HepG2 (cell line): ENCODE measurements at places on chromosomes 2 and 18.

- no peak overlapping the region for H3K4me3 ChIP-seq
- H3K36me3 ChIP-seq, result no peaks in the 10 kb centered on the region
- no peaks in the 10 kb centered on the region for H3K27me3 ChIP-seq
- DNase-seq, result no peak
Observed at GRCh38 chr2:228847684-228848083, 423.4 kb downstream of the PID1 start.

GRCh38 chr18:54296062-54296461 is 26.7 kb downstream of the POLI start:
- no peak overlapping the region for H3K4me3 ChIP-seq
- no peak for DNase-seq
- H3K36me3 ChIP-seq, result no peaks in the 10 kb centered on the region
- no peak overlapping the region for H3K27ac ChIP-seq

DNA sequence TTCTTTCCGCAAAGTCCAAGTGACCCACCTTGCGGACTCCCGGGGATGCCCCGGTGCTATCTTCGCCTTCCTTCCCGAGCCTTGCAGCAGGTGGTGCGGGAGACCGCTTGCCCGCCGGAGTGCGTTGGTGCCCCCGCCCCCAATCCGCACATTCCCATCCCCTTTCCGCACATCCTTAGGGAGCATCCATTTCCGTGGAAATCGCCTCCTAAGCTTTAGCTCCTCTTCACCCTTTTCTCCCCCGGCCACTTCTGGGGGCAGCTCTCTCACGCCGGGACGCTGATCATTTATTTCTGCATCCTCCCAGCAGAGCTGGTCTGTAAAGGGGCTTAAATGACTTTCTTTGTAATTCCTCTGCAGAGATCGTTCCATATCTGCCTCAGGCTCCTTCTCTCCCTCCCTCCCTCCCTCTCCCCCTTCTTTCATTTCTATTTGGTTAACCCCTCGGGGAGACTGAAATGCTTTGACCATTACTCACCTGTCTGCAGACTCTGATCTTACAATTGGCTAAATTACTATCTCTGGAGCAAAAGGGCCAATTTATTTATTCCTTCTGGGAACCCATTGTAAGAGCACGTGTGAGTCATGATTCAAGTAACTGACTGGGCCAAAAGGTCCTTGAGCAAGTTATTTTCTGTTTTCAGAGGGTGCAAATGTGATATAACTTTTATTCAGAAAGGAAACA is 1.3 kb upstream of the LYPD1 start:
- DNase-seq, result no peak
- H3K4me1 ChIP-seq, result no peaks in the 10 kb centered on the region
- H3K4me3 ChIP-seq, result no peak overlapping the region
- H3K36me3 ChIP-seq, result no peaks in the 10 kb centered on the region
- no peak overlapping the region for H3K27ac ChIP-seq

GRCh38 chr2:99340669-99341236 is 3.6 kb downstream of the EIF5B start:
- H3K36me3 ChIP-seq, result no peaks in the 10 kb centered on the region
- H3K4me3 ChIP-seq, result no peak overlapping the region
- peak overlapping the region; percentile 30 for H3K27ac ChIP-seq
- DNase-seq, result peak; percentile 23
- no peaks in the 10 kb centered on the region; the same call in 2 of the 3 replicates for H3K27me3 ChIP-seq
- peaks cover 42% of the 10 kb centered on the region for H3K4me1 ChIP-seq

DNA sequence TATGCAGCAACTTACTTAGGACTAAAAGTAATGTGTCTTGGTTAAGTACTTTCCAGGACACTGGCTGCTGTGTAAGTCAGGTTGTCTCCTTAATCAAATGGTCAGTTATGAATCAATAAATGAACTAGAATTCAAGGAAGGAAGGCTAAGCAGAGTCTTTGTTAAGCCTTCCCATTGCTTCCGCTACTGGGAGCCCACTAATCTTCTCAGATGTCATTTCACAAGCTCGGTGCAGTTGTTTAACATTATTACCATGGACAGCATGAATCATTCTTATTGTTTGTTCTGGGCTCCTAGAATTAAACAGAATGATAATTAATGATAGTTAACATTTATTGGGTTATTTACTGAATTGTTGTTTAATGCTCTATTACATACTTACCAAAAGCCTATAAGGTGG is 26.0 kb upstream of the MEIS1 start:
- no peak for DNase-seq
- H3K36me3 ChIP-seq, result no peaks in the 10 kb centered on the region
- no peaks in the 10 kb centered on the region for H3K4me1 ChIP-seq
- H3K27ac ChIP-seq, result no peak overlapping the region

- no peak overlapping the region for H3K4me3 ChIP-seq
- peaks cover 6% of the 10 kb centered on the region; the same call in 1 of the 2 replicates for H3K27me3 ChIP-seq
- no peak overlapping the region for H3K27ac ChIP-seq
- H3K4me1 ChIP-seq, result peaks cover 27% of the 10 kb centered on the region
Observed at GRCh38 chr2:120945091-120945490, 209.4 kb downstream of the GLI2 start.

GRCh38 chr2:240472078-240472790 is 36.8 kb downstream of the GPC1 start:
- no peak overlapping the region for H3K27ac ChIP-seq
- no peak overlapping the region for H3K4me3 ChIP-seq
- no peak for DNase-seq
- no peaks in the 10 kb centered on the region for H3K36me3 ChIP-seq
- H3K4me1 ChIP-seq, result no peaks in the 10 kb centered on the region
- no peaks in the 10 kb centered on the region for H3K27me3 ChIP-seq

- no peak overlapping the region for H3K4me3 ChIP-seq
- DNase-seq, result peak; percentile 22
- H3K27me3 ChIP-seq, result no peaks in the 10 kb centered on the region
- H3K4me1 ChIP-seq, result peaks cover 19% of the 10 kb centered on the region
- no peak overlapping the region for H3K27ac ChIP-seq
Observed at GRCh38 chr2:24334245-24334633, 26.1 kb downstream of the ITSN2 start.

DNA sequence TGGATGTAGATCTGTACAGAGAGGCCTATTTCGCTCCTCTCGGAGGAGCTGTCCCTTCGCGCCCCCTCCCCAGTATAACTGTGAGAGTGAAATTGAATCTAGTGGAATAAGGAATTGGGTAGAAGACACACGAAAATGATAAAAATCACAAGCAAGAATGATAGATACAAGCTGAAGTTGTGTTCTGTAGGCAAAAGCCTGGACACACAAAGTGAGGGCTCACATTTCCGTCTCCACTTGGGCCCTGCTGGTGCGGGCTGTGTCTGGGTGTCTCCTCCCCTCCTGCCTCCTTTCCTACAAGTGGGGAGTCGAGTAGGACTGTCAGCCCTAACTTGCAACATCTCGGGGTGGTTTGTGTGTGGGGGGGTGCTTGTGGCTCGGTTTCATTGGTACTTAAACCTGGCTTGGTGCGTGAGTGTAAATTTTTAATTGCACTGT is 457 bp upstream of the SP9 start:
- H3K27me3 ChIP-seq, result peaks cover 18% of the 10 kb centered on the region
- DNase-seq, result no peak
- no peak overlapping the region for H3K27ac ChIP-seq
- no peaks in the 10 kb centered on the region for H3K36me3 ChIP-seq

- no peak overlapping the region for H3K4me3 ChIP-seq
- no peak for DNase-seq
- no peak overlapping the region for H3K27ac ChIP-seq
- no peaks in the 10 kb centered on the region for H3K4me1 ChIP-seq
Observed at GRCh38 chr2:159561786-159562185, 54.6 kb downstream of the BAZ2B start.
